ENCODE measurements at places on chromosomes 1 and 21. TPM values are rescaled to one million over a fixed set of nuclear protein-coding genes. Genes with fewer than 3 reads are reported as not detected.

GRCh38 chr1:56137090-56137489 is 442.3 kb downstream of the PLPP3 start:
- no peak for DNase-seq
- no peaks in the 10 kb centered on the region for H3K4me1 ChIP-seq
- no peaks in the 10 kb centered on the region for H3K27me3 ChIP-seq
- no peak overlapping the region for H3K4me3 ChIP-seq

- H3K4me3 ChIP-seq: no peak overlapping the region
- no peaks in the 10 kb centered on the region for H3K4me1 ChIP-seq
- H3K27ac ChIP-seq: no peak overlapping the region
- no peak for DNase-seq
- no peaks in the 10 kb centered on the region for H3K27me3 ChIP-seq
These were observed 82.3 kb downstream of the RGS7 start for GRCh38 chr1:241274693-241275092.

DNA sequence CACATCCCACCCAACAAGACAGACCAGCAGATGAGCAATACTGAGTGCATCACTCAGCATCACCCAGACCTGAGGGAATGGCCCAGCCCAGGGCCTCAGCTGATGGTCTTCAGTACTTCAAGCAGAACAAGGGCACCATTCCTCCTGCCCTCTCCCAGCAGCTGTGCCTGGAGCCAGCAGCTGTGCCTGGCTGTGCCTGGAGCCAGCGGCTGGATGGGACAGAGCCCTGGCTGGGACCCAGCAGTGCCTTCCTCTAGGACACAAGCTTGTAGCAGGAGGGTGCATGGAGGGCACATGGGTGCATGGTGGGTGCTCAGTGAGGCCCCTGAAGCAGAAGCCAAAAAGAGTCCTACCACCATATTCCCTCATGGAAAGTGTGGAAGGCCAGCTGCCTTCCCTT is 583.8 kb downstream of the NPHP4 start:
- H3K36me3 ChIP-seq: no peaks in the 10 kb centered on the region
- H3K27me3 ChIP-seq: no peaks in the 10 kb centered on the region
- DNase-seq: no peak
- peaks cover 7% of the 10 kb centered on the region for H3K4me1 ChIP-seq
- no peak overlapping the region for H3K4me3 ChIP-seq
- no peak overlapping the region for H3K27ac ChIP-seq

GRCh38 chr21:40765811-40766210 is 81.1 kb downstream of the DSCAM start:
- H3K4me3 ChIP-seq: no peak overlapping the region
- H3K27me3 ChIP-seq: no peaks in the 10 kb centered on the region
- H3K27ac ChIP-seq: no peak overlapping the region
- H3K36me3 ChIP-seq: no peaks in the 10 kb centered on the region

GRCh38 chr1:21586846-21587601 is 77.8 kb downstream of the ALPL start:
- no peak overlapping the region for H3K27ac ChIP-seq
- no peak overlapping the region for H3K4me3 ChIP-seq
- no peaks in the 10 kb centered on the region for H3K4me1 ChIP-seq
- no peak for DNase-seq

GRCh38 chr1:198655459-198656121 is 16.8 kb downstream of the PTPRC start:
- H3K27ac ChIP-seq: peak overlapping the region; percentile 86
- no peak for DNase-seq
- H3K36me3 ChIP-seq: peaks cover 64% of the 10 kb centered on the region
- peak overlapping the region; percentile 44 for H3K4me3 ChIP-seq

DNA sequence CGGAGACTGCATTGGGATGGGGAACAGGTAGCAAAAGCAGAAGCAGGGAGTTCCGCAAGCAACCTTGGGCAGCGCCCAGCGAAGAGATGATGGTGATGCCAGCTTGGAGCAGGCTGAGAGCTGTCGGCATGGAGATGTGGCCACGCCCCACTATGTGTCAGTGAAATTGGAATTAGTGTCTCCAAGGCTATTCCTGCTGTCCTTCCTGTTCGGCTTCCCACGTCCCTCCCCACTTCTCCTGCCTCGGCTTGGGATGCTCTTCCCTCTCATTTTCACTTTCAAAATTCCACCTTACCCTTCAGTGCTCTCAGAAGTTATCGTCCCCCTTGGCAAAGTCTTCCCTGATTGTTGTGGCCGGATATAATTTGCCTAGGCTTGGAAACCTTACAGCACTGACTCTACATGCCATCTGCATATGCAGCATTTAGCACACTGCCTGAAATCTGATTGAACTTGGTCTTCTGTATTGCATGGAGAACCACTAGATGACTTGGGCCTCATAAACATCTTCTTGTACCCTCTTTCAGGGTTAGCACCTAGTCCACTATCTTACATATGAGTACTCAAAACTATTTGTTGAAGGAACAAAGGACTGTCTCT is 270.7 kb upstream of the RUNX1 start:
- no peaks in the 10 kb centered on the region for H3K4me1 ChIP-seq
- no peaks in the 10 kb centered on the region for H3K27me3 ChIP-seq

DNA sequence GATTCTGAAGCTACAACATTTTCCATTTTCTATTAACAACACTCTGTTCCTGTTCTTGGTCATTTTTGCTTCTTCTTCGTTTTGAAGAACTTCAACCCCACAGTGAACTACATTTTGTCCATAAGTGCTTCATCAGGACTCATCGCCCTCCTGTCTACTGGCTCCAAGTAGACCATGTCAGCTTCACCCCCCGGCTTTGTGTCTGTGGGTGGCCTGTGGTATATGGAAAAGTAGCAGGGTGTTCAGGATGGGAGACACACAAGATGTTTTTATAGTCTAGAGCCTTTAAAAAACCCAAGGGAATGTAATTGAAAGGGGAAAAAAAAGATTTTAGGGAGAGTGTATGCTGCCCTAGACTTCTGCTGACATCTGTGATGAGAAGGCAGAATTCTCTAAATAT is 46.1 kb downstream of the GIPC2 start:
- no peak overlapping the region for H3K4me3 ChIP-seq
- H3K4me1 ChIP-seq: no peaks in the 10 kb centered on the region
- H3K36me3 ChIP-seq: no peaks in the 10 kb centered on the region
- peaks cover 8% of the 10 kb centered on the region for H3K27me3 ChIP-seq
- no peak overlapping the region for H3K27ac ChIP-seq

DNA sequence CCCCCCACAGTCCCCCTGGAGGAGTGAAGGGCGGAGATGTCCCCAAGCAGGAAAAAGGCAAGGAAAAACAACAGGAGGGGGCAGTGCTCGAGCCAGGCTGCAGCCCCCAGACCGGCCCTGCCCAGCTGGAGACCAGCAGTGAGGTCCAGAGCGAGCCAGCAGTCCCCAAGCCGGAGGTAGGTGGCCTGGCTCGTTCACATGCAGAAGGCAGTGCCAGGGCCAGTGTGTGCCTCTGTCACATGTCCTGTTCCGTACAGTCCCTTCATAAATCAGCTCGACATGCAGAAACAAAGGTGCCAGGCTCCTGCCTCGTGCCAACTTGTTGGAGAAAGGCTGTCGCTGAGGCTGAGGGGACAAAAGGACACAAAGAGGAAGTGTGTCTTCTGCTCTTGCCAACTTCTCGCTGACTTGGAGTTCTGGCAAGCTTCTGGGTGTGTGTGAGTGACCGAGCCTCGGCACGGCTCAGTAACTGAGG is 24.1 kb upstream of the MPZL1 start:
- no peak overlapping the region for H3K4me3 ChIP-seq
- no peak for DNase-seq
- no peaks in the 10 kb centered on the region for H3K27me3 ChIP-seq
- H3K36me3 ChIP-seq: peaks cover 83% of the 10 kb centered on the region
- no peak overlapping the region for H3K27ac ChIP-seq
- no peaks in the 10 kb centered on the region for H3K4me1 ChIP-seq

GRCh38 chr1:56484695-56485094 is 94.7 kb downstream of the PLPP3 start:
- H3K4me1 ChIP-seq: no peaks in the 10 kb centered on the region
- no peak overlapping the region for H3K4me3 ChIP-seq
- no peaks in the 10 kb centered on the region for H3K36me3 ChIP-seq
- H3K27ac ChIP-seq: no peak overlapping the region
- no peaks in the 10 kb centered on the region for H3K27me3 ChIP-seq

DNA sequence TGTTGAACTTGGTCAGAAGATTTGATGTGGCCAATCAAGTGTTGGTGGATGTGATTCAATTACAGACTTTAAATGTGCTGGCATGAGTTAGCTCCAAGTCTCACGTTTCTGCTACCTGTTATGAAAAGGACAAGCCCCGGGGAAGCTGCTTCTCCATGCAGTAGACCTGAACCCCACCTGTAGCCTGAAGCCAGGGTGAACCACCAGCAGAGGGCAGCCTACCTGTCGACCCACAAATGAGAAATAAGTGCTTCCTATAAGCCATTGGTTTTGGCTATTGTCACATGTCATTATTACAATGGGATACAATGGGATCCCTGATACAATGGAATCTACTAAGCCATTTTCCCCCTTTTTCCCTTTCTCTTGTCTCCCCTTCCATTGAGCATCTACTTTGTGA is 230.2 kb downstream of the PRDM2 start:
- no peak overlapping the region for H3K27ac ChIP-seq
- DNase-seq: peak; percentile 34

GRCh38 chr1:118960026-118960561 is 28.0 kb downstream of the TBX15 start:
- no peak overlapping the region for H3K27ac ChIP-seq
- no peaks in the 10 kb centered on the region for H3K4me1 ChIP-seq
- no peaks in the 10 kb centered on the region for H3K36me3 ChIP-seq
- H3K27me3 ChIP-seq: no peaks in the 10 kb centered on the region
- DNase-seq: no peak
- H3K4me3 ChIP-seq: no peak overlapping the region

GRCh38 chr1:90989990-90990389 is 31.8 kb downstream of the ZNF644 start:
- peaks cover 21% of the 10 kb centered on the region for H3K4me1 ChIP-seq
- peaks cover 81% of the 10 kb centered on the region for H3K36me3 ChIP-seq
- no peak overlapping the region for H3K27ac ChIP-seq
- H3K27me3 ChIP-seq: no peaks in the 10 kb centered on the region
- DNase-seq: no peak

GRCh38 chr1:53398091-53398490 is 61.1 kb upstream of the DMRTB1 start:
- H3K36me3 ChIP-seq: no peaks in the 10 kb centered on the region
- peaks cover 5% of the 10 kb centered on the region for H3K27me3 ChIP-seq
- peaks cover 2% of the 10 kb centered on the region for H3K4me1 ChIP-seq

- H3K27ac ChIP-seq: no peak overlapping the region
- H3K4me1 ChIP-seq: no peaks in the 10 kb centered on the region
- H3K27me3 ChIP-seq: no peaks in the 10 kb centered on the region
- no peak for DNase-seq
These were observed 91.2 kb upstream of the COL24A1 start for GRCh38 chr1:86247597-86248279.

DNA sequence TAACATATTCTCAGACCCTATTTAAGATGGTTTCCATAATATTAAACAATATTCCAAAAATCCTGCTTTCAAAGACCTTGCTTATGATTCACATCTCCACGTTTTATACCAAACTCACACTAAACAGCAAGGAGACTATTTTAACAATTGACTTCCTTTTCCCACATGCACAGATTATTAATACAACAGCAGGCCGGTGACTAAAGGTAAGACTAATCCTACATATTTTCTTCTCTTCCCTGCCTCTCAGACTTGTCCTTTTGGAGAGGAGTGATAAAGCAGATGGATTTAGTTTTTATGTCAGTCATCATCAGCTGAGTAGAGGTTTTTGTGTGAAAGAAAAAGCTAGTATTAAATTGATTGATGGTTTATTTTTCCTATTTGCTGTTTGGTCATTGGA is 400.6 kb downstream of the NTNG1 start:
- H3K27me3 ChIP-seq: no peaks in the 10 kb centered on the region
- H3K36me3 ChIP-seq: no peaks in the 10 kb centered on the region
- H3K4me3 ChIP-seq: no peak overlapping the region
- no peak for DNase-seq
- H3K27ac ChIP-seq: no peak overlapping the region

DNA sequence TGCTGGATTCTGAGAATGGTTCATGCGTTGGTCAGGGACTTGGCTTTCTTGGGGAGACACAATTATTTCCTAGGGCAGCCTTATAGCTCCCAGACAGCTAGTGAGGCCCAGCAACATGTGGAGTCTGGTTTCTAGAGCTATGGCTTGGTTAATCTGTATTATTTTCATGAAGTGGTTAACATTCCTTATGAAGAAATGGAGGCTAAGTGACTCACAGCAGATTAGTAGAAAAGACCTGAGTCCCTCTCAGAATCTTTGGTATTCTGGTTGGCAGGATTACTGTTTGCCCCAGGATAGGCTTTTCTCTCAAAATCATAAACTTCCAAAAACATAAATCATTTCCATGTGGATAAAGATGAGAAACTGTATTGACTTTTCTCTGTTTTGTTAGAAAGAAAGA is 42.3 kb downstream of the DUSP10 start:
- no peak overlapping the region for H3K4me3 ChIP-seq
- H3K27me3 ChIP-seq: no peaks in the 10 kb centered on the region
- H3K27ac ChIP-seq: no peak overlapping the region
- peaks cover 55% of the 10 kb centered on the region for H3K36me3 ChIP-seq
- DNase-seq: no peak

GRCh38 chr21:46229923-46230260 is 1.3 kb upstream of the LSS start:
- H3K27ac ChIP-seq: no peak overlapping the region
- no peak for DNase-seq

DNA sequence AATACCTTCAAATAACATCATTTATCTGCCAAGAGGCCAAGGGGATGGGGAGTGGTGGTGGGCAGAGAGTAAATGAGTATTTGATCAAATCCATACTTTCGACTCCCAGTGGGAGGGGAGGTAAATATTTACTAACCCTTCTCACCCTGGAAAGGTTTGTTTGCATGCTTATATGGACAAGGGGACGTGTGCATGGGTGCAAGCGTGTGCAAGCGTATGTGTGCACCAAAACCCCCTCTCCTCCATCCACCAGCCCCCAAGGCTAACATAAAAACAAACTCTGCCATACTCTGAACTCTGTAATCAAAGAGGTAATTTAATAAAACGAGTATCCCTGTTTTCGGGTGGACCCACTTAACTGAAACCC is 58.0 kb downstream of the SYF2 start:
- peaks cover 2% of the 10 kb centered on the region for H3K27me3 ChIP-seq
- H3K36me3 ChIP-seq: peaks cover 3% of the 10 kb centered on the region
- no peak overlapping the region for H3K4me3 ChIP-seq
- DNase-seq: no peak

DNA sequence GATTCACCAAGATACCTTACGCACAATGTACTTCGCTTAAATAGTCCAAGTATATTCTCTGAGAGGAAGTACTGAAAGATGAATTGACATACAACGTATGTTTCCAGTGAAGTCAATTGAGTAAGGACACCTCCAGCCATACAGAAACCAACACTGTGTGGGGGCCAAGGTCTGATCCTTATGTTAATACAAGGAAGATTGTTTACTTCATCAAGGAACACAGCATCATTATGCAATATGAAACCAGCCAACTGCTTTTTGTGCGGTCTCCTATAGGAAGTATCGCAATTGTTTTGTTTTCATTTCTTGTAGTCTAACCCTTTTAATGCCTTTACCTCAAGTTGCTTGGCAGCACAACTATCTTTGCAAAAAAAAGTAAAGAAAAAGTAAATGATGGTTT is 28.2 kb upstream of the TEKT2 start:
- no peak for DNase-seq
- H3K4me1 ChIP-seq: no peaks in the 10 kb centered on the region
- H3K27me3 ChIP-seq: no peaks in the 10 kb centered on the region
- peaks cover 3% of the 10 kb centered on the region for H3K36me3 ChIP-seq

CCDC18 gene
- 29.2 TPM for total RNA-seq

OTUD7B gene
- total RNA-seq: 17.4 TPM

SPRR2E gene
- total RNA-seq: not detected

AIRE gene
- 0.58 TPM for total RNA-seq

RAD54L gene
- total RNA-seq: 43.9 TPM

MANEAL gene
- 1.8 TPM for total RNA-seq

S100A8 gene
- total RNA-seq: not detected

CHIA gene
- total RNA-seq: not detected

LDLRAD1 gene
- total RNA-seq: not detected
